EH (cell line): ENCODE measurements at places on chromosomes 5 and 9.

- DNase-seq, result peak; percentile 96
These were observed 117.6 kb upstream of the ANKRD55 start for GRCh38 chr5:56350597-56351170.

DNA sequence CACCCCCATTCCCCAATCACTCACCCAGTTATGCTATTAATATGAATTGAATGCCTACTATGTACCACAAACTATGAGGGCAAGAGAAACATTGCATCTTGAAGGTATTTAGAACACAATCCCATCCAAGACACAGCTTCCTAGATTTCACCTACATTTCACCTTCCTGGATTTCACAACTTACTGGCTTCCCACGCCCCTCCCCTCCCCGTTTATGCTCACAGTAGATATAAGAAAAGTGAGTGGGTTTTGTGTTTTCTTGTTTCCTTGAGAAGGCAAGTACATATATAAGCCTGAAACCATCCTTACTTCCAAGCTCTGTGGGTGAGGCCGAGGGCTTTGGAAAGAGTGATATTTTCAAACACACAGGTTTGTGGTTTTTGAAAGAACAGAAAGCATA is 465.0 kb downstream of the BNC2 start:
- no peak for DNase-seq

DNA sequence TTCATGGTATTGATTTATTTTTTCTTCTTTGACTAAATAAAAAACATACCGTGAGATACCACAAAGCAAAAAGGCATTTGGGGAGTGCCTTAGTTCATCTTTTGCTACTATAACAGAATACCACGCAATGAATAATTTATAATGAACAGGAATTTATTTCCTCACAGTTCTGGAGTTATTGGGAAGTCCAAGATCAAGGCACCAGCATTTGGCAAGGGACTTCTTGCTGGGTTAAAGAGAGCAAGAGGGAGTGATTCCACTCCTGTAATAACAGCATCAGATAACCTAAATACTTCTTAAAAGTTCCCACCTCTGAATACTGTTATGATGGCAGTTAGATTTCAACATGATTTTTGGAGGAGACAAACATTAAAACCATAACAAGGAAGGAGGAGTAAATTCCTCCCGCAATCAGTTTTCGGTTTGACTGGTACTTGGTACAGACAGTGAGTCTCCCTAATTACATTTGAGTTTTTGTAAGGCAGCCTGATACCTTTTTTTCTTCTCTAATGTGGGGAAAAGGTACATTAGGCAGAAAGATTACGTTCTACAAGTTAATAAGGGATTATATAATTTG is 8.8 kb upstream of the OMD start:
- DNase-seq, result no peak

DNA sequence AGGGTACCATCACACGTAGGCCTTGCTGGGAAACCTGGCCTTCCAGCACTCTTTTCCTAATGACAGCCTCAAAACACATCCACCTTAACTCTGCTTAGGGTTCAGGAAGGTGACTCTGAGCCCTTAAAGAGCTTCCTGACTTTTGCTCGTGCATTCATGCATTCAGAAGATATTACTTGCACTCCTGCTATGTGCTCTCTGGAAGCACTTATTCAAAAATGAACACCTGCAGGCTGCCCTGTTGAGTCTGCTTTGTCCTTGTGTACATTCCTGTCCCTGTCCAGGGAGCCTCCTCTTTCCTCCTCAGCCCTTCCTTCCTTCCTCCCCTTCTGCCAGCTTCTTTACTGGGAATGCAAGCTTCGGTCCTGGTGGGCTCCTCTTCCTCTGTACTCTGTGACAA is 61.5 kb downstream of the SPRY4 start:
- DNase-seq, result no peak

GRCh38 chr5:151661968-151662732 is 24.6 kb downstream of the SPARC start:
- peak; percentile 22 for DNase-seq
